ENCODE measurements at places on chromosomes 1 and 21.

- no peak for DNase-seq
These were observed 2.3 kb upstream of the TCP10L start for GRCh38 chr21:32587651-32588050.

DNA sequence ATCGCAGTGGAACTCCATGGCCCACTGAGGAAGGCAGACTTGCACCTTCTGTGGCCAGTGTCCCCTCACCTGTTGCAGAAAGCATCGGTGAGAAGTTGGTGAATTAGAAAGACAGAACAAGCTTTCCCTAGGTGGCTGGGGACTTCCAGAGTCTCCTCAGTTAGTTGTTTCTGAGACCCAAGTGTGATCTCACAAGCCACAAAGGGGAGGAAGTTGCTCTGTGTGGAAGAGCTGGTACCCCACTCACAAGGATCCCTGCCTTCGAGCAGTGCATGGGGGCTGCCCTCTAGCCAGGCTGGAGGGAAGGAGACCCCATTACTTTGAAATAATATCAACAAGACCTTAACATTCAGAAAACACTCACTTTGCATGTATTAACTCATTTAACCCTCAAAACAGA is 2.1 kb downstream of the PRELP start:
- no peak for DNase-seq

DNA sequence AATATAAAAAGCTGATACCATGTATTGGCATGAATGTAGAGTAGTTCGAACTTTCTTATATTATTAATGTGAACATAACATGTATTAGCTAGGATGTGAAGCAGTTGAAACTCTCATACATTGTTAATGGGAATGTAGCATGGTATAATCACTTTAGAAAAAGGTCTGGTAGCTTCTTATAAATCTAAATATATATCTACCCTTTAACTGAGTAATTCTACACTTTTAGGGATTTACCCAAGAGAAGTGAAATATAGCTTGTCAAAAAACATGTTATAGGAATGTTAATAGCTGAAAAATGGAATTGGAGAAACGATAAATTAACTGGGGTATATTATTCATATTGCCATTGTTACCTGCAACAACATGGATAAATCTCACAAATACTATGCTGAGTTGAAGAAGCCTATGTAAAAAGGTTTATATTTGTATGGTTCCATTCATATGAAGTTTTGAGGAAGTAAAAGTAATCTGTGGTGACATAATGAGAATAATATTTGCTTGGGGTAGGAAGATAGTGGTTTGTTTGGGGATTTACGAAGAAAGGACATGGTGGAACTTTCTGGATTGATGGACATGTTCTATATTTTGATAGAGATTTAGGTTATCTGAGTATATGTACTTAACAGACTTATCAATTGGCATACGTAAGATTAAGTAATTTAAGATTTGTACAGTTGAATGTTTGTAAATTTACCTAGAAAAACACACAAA is 76.6 kb downstream of the MAST2 start:
- no peak for DNase-seq

- DNase-seq, result no peak
These were observed 642.2 kb downstream of the SMYD3 start for GRCh38 chr1:245864872-245865271.

- no peak for DNase-seq
These were observed 15.3 kb upstream of the FMO4 start for GRCh38 chr1:171298696-171299095.

DNA sequence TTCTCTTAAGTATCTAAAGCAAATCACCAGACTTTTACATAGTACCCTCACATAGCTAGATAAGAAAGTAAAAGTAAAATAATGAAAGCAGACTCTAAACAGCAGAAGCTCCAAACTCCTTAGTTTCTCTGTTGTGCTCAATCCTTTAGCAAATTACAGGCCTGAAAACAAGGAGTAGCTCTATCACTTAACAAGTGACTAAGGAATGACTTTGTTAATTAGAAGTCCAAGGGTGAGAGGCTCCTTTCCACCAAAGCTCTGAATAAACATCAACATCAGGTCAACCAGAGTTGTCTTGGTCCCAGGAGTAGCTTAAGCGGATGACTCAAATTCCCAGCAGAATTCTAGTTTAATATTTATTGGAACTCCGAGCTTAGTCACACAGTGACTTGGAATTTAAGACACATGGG is 5.9 kb downstream of the NRIP1 start:
- no peak for DNase-seq

DNA sequence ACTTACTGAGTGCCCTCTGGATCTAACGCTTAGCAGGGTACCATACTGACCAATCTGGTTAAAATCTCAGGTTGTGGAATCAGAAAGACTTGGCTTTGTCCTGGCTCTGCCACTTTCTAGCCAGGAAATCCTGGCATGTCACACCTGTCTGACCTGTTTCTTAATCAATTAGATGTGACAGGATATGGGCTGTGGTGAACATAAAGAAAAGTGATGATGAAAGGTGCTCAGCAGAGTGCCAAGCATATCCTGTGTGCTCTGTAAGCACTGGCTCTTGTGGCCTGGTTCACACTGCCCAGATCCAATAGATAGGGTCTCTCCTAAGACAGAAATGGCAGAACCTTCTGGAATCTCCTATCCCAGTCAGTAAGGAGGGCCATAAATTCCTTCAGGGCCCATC is 53.9 kb downstream of the PHC2 start:
- DNase-seq, result no peak

- DNase-seq, result no peak
These were observed 341.6 kb downstream of the MATN1 start for GRCh38 chr1:30381671-30382365.

All from activated CD8-positive, alpha-beta memory T cell treated with anti-CD3 and anti-CD28 coated beads, Interleukin-2, amount 50 U/mL, for 48 hours (primary cell).